ENCODE measurements at places on chromosomes 1 and 21.

DNA sequence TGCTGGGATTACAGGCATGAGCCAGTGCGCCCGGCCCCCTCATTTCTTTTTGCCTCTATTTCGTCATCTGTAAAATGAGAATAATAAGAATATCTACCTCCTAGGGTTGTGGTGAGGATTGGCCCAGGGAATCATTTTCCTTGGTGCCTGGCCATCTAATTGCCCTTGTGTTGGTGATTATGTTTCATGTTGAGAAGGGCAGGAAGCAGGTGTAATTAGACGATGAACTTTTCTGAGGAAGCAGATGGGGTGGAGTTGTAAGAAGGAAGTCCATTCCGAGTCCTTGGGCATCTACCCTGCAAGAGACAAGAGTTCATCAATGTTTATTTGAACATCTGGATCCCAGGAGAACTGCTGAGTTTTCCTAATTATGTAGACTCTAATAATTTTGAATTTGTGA is 38.7 kb upstream of the NEK2 start:
- DNase-seq: no peak

GRCh38 chr1:6133146-6133895 is 46.8 kb downstream of the CHD5 start:
- DNase-seq: no peak

GRCh38 chr21:42121794-42122193 is 50.7 kb downstream of the UMODL1 start:
- no peak for DNase-seq

- no peak for DNase-seq
Observed at GRCh38 chr1:204074274-204075138, 1.6 kb downstream of the SOX13 start.

DNA sequence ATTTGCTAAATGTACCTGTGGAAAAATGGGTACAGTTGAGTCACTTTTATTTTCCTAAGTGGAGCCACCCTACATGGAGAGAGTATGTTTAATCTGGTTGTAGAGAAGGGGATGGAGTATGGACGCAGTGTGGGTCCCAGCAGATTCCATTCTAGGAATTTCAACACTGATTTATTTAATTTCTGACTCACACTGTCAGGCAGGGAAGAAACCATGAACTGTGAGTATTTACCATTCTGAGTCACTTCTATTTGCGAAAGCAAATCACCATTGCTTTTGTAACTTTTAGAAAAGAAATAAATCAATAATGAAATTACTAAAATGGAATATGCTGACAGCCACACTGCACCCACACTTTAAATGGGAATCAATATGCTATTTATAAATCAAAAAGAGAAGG is 339.0 kb downstream of the DSCAM start:
- DNase-seq: no peak

GRCh38 chr1:61255358-61255703 is 173.0 kb downstream of the NFIA start:
- no peak for DNase-seq

GRCh38 chr1:7399514-7400125 is 371.5 kb upstream of the VAMP3 start:
- no peak for DNase-seq

GRCh38 chr1:26574719-26575251 is 45.2 kb downstream of the RPS6KA1 start:
- no peak for DNase-seq

DNA sequence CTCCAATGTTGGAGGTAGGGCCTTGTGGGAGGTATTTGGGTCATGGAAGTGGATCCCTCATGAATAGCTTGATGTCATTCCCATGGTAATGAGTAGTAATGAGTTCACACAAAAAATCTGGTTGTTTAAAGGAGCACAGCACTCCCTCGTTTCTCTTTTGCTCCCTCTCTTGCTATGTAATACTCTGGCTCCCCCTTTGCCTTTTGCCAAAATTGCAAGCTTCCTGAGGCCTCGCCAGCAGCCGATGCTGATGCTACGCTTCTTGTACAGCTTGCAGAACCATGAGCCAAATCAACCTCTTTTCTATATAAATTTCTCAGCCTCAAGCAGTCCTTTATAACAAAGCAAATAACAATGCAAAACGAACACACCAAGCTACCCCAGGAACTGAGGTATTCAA is 80.9 kb downstream of the LHX9 start:
- DNase-seq: no peak

- no peak for DNase-seq
Observed at GRCh38 chr21:18840239-18840638, 436.7 kb upstream of the TMPRSS15 start.

DNA sequence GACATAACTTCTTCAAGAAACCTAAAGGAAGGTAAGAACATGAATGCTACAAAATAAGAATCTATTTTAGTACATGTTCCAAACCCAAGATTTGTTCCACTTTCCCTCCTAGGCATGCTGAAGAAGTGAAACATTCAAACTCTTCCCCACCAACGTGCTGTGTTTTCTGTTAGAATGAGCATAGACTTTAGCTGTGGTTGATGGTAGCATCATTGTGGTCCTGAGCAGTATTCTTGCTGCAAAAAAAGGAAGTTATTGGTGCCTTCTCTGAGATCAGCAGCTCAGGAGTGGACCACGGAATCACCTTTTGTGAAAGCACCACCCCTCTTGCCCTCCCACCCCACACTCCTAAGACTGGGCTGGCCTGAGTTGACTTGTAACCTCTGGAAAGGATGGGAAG is 100.4 kb upstream of the POGK start:
- no peak for DNase-seq

DNA sequence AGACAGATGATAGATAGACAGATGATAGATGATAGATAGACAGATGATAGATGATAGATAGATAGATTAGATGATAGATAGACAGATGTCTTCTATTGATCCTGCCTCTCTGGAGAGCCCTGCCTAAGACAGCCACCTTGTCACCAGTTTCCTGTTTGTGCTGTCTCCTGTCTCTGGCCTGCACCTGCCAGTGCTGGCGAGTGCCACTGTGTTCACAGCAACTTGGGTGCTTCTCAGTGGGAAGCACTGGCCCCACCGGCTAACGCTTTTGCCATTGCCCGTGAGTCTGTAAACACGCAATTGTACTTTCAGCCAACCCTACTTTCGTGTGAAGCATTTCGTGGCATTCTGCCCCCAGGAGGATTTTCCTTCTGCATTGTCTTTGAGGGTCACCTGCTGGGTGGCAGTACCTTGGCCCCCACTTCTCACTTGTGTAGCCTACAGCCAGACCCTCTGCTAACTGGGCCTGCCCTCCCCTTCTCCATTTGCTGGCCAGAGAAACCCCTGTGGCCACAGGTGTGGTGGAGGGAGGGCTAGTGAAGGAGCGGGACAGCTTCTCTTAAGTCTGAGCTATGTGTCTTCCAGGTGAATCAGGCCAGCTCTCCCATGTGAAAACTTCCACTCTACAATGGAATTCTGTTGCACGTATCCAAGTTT is 23.4 kb upstream of the PDE9A start:
- no peak for DNase-seq

DNA sequence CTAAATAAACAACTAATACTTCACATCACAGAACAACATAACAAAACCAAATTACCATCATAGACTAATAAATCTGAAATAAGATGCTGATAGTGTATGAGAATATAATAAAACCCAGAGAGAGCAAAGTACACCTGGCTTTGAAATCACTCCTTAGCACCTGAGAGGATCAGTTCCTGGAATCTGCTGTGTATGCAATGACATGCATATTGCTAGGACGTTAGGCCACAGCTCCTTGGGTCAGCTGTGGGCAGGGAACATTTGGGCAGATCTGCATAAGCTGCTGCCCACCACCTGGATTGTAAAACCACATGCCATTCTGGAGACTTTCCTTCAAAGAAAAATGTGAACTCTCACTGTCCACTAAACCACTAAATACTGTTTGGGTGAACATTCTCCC is 81.1 kb downstream of the NR5A2 start:
- DNase-seq: no peak

DNA sequence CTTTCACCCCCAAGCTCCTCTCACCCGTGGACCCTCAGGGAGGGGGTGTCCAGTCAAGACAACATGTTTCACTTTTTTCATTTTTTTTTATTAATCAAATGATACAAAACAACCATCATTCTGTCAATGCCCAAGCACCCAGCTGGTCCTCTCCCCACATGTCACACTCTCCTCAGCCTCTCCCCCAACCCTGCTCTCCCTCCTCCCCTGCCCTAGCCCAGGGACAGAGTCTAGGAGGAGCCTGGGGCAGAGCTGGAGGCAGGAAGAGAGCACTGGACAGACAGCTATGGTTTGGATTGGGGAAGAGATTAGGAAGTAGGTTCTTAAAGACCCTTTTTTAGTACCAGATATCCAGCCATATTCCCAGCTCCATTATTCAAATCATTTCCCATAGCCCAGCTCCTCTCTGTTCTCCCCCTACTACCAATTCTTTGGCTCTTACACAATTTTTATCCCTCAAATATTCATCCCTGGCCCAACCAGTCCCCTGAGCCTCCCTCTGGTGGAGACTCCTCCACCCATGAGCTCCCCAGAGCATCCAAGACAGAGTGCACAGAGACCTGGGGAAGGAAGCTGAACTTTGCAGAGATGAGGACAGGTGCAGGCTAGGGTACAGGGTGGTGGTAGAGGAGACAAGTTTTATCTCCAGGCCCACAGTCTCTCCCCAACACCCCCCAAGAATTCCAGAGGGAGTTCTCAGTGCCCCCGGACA is 1.4 kb upstream of the S100A16 start:
- no peak for DNase-seq

GRCh38 chr1:202953392-202953791 is 4.7 kb downstream of the ADIPOR1 start:
- DNase-seq: no peak

GRCh38 chr1:108114033-108114599 is 86.0 kb downstream of the SLC25A24 start:
- no peak for DNase-seq

DNA sequence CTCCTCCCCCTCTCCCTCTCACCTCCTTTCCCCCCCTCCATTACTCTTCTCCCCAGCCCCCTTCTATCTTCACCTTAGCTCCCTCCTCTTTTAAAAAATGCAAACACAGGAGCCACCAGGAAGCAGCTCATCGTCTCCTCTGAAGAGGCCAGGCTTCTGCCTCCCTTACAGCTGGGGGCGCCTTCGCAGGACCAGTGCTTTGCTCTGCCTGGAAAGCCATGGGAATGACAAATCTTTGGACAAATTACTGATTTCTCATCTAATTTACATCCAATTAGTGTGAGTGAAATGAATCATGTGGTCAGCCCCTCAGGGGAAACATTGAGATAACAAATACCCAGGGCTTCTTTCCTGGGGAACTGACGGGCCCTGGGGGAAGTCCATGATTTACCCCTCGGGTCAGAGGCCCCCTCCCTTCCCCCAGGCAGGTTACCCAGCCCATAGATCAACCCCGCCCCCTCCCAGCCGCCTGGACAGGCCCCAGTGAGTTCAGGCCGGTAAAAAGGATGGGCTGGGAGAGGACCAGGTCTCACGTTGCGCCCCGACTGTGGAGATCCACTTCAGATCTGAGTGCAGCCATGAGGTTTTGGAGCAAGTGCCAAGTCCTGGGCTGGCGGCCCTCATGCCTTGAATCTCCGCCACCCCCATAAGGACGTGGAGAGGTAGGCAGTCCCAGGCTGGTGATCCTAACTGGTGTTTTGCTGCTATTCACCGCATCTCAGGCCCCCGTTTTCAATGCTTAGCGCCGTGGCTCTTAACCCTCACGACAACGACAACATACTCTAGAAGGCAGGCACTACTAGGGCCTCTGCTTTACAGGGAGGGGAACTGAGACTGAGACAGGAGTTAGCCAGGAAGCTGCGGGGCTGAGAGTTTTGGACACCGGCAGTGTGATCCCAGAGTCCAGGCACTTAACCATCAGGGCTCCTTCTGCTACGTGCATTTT is 300.8 kb downstream of the RRAGC start:
- DNase-seq: no peak

DNA sequence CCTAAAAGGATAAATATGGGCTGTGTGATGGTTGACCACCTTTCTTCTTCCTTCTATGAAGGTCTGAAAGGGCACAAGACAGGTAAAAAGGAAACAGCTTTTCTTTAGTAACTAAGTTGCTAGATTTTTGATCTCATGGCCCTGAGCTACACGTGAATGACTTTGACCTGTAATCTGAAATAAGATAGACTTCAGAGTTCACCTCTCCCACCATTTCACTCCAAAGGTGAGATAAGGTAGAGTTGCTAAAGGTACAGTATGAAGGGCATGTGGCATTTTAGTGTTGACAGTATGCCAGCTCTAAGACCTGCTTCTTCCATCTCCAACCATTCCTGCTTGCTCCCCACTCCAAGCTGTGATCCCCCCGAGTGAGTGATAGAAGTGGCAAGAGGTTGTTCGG is 25.8 kb upstream of the C8B start:
- no peak for DNase-seq

GRCh38 chr1:44616284-44616990 is 57.8 kb downstream of the TMEM53 start:
- no peak for DNase-seq

- no peak for DNase-seq
Observed at GRCh38 chr1:108194051-108194450, 6.1 kb downstream of the SLC25A24 start.

GRCh38 chr1:48810740-48811139 is 34.0 kb upstream of the BEND5 start:
- DNase-seq: no peak

DNA sequence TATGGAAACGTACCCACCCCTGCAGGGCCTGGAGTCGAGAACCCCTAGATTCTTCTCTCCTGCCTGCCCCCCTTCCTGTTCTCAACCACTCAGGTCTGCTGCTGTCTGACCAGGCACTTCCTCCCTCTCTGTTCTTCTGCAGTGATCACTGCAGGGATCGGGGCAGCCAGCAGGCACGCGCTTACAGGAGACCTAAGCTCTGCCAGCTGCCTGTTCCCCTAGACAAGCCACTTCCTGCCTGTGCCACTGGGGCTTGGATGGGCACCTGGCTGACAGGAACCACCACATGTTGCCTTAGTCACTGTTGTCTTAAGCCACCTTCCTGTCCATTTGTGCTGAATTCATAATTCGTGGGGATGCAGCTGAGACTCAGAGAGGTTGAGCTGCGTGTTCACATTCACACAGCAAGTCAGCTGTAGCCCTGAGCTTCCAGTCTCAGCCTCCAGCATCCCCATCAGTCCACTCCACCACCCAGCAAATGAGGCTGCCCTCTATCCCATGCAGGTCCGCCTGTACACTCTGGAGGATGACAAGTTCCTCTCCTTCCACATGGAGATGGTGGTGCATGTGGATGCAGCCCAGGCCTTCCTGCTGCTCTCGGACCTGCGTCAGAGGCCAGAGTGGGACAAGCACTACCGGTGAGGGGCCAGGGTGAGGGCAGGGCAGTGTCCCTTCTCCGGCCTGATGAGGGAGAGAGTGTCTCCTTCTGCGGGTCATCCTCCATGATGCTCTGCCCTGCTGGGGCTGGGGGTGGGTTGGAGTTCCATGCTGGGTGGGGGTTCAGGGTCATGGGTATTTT is 18.6 kb downstream of the FAM151A start:
- DNase-seq: no peak

DNA sequence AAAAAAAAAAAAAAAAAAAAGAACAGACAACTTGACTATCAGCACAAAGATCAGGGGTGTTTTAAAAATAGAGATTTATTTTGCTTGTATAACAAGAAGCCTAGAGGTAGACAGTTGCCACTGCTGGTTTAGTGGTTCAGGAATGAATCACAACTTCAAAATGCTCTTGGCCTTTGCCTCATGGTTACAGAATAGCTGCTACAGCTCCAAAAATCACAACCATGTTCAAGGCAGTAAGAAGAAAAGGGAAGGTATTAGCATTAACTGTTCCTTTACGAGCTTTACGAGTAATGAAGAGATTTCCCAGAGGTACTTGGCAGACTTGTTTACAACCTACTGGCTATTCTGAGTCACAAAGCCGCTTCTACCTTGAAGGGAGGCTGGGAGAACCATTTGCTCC is 52.5 kb upstream of the PPM1J start:
- no peak for DNase-seq

- DNase-seq: no peak
Observed at GRCh38 chr1:4658643-4659628, 4.5 kb downstream of the AJAP1 start.

Measured in esophagus squamous epithelium (tissue), 5 donors.